ENCODE measurements at places on chromosomes 1 and 21. TPM values are rescaled to one million over a fixed set of nuclear protein-coding genes. Genes with fewer than 3 reads are reported as not detected.
A peak's percentile ranks its signal among the peaks of the same experiment; 100 is the strongest.

DNA sequence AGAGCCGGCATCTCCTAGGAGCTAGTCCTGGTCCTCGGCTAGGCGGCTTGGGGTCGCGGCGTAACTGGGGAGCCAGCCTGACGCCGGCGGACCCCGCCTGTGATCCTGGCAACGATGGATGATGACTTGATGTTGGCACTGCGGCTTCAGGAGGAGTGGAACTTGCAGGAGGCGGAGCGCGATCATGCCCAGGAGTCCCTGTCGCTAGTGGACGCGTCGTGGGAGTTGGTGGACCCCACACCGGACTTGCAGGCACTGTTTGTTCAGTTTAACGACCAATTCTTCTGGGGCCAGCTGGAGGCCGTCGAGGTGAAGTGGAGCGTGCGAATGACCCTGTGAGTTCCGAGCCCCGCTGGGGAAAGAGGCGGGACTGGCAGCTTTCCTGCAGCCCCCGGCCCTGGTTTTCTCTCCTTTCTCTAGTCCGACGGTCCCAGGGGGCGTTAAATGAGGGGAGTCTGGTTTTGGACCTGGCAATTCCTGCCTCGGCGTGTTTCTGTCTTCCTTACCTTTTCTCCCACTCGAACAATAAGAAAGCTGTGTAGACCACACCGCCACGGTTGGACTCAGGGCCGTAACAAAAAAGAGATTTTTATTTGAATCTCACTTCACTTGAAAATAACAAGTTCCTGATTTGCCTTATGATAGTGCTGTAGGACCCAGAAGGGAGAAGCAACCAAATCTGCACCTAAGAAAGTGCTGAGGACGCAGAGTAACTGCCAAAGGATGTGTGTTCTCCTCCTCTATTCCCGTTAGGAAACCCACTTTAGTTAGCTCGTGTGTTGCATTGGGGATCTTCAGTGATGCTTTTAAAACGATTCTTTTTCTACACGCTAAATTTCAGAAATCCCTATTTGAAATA lies at the start of gene SPRTN:
SPRTN (plus strand) TSS at position 24 of the 859 bp plus-strand sequence; CDS start at position 115, 91 bp downstream.
- DNase-seq: no peak

GRCh38 chr1:114033216-114033706 lies 54.0 kb downstream of the OLFML3 start:
- DNase-seq: peak; percentile 2

GRCh38 chr1:27727126-27727525 lies 1.4 kb downstream of the FAM76A start:
- no peak for DNase-seq

Gene PATJ
- total RNA-seq: 9.8 TPM

DNA sequence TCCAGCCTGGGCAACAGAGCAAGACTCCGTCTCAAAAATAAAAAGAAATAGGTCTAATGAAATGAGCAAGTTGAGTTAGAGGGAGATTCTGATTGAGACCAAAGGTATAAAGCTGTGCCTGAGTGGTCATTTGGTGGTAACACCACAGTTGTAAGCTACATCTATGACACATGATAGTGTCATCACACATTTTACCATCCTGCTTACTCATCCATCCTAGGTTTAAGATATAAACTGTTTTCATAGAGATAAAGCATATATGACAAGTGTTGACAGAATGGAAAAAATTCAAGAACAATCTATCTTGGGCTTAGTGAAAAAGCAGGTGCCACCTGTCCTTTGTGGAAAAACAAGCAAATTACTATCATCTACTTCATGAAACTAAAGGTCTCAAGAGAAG lies 7.1 kb upstream of the CFAP141 start:
- no peak for DNase-seq

- no peak for DNase-seq
These were observed 1748.4 kb downstream of the MRPL39 start for GRCh38 chr21:23858878-23859277.

Data from CD8-positive, alpha-beta memory T cell (primary cell).